NCI-H526 treated with DMSO at 0.1 percent for 48 hours (cell line): ENCODE measurements at places on chromosomes 1 and 21.

- no peak for DNase-seq
Measured at GRCh38 chr1:78919150-78919549, 87.4 kb downstream of the ADGRL4 start.

DNA sequence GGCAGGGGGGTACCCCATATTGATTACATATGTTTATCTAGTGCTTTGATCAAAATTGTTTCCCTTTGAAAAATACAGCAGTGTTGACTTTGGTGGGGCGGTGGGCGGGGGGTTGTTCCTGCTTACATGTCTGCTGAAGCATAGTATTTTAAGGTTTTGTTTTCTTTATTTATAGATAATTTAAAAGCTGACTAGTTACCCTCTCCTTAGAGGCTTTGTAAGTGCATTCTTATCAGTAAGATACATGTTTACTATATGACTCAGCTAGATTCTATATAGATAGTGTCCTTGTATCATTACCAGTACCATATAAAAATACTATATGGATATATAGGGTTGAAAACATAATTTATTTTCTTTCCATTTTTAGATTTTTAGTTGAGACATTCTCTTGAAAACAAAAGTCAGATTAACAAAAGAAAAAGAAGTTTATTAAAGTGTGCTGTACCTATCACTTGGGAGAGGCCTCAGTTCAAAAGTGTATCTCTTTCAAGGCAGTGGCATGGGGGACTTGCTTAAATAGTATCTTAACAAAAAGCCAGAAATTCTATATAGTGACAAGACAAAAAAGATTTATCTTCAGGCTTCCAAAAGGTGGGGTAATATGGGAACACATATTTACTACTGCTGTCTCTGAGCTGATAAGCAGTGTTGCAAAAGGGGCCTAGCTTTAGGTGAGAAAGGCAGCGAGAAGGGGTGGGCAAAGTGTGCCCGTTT, 79.0 kb downstream of the HS2ST1 start:
- no peak for DNase-seq

GRCh38 chr1:155062702-155063411, 683 bp upstream of the EFNA4 start:
- peak; percentile 92 for DNase-seq

DNA sequence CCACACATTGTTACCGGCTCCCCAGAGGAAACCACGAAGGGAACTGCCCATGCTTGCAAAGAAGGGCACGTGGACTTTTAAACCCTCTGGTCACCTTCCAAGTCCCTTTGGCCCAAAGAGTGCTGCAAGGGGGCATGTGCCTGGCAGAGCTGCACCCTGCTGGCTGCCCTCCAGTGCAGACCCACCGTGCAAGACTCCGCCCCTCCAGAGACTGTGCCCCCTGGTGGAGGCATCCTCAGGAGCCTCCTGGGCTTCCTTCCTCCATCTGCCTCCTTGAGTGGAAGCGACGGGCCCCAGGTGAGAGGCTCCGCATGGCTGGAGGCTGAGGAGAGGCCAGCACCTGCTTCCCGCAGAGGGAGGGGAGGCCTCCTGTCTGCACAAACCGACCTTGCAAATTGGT, 100.6 kb downstream of the CRYAA start:
- DNase-seq, result no peak

GRCh38 chr1:114062477-114063099, 83.3 kb downstream of the OLFML3 start:
- no peak for DNase-seq

GRCh38 chr1:14811573-14811972, 213.1 kb downstream of the KAZN start:
- DNase-seq, result no peak
